ENCODE measurements at places on chromosomes 4 and X. TPM values are rescaled to one million over a fixed set of nuclear protein-coding genes. Genes with fewer than 3 reads are reported as not detected.

The RHOXF2B gene
- total RNA-seq = not detected

The CASP3 gene
- 19.7 TPM for total RNA-seq

The EDA gene
- total RNA-seq = 3.1 TPM

The DIPK2B gene
- total RNA-seq = 42.8 TPM

The MAGEA2 gene
- total RNA-seq = not detected

The GPR34 gene
- total RNA-seq = 41.2 TPM
